NCI-H1092 (cell line): ENCODE measurements at places on chromosomes 1 and 21.

- DNase-seq: no peak
These were observed 2.1 kb upstream of the B4GALT2 start for GRCh38 chr1:43976890-43977289.

GRCh38 chr1:195637539-195637938 is 970.7 kb downstream of the KCNT2 start:
- DNase-seq: no peak

DNA sequence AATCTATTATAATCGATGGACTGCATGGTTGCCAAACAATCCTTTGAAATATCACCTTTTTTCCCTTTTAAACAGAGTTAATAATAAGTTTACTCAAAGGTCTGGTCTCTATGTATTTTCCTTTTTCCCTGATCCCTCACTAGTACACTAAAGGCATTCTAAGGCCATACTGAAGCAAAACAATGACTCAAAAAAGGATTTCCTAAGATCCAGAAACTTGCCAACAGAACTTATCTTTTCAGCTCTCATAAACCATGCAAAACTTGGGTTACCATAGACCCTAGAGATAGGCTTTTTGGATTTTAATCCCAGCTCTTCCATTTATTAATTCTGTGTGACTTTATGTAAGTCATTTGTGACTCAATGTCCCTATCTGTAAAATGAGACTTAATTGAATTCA is 77.1 kb downstream of the IFI44 start:
- DNase-seq: no peak

DNA sequence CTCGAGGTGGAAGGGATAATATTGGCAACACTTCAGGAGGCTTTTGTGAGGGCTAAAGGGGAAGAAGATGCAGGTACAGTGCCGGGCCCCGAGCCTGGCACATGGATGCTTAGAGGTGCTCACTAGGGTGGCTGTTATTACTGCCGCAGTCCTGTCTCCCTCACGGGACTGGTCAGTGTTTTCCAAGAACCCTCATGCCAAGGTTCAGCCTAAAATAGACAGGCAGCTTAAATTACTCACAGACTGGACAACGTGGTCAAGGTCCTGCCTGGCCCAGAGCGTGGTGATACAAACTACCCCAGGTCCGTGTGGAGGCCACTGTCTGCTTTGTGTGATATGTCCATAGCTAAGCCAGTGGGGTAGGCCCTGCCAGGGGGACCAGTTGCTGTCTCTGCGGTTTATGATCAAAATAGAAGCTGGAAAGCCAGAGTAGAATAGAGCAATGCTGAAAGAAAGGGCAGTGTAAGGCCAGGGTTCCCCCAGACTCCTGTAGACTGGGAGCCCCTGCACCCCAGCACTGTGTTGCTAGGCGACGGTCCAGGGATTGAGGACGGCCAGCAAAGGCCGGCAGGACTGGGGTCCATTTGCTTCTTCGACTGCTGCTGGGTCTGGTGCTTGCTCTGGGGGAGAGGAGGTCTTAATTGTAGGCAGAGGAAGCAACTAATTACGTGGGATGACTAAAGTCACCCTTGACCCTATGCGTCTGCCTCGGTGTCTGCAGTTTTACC is 36.1 kb downstream of the ELAPOR1 start:
- DNase-seq: no peak
